ENCODE measurements at places on chromosomes 7 and 10.

DNA sequence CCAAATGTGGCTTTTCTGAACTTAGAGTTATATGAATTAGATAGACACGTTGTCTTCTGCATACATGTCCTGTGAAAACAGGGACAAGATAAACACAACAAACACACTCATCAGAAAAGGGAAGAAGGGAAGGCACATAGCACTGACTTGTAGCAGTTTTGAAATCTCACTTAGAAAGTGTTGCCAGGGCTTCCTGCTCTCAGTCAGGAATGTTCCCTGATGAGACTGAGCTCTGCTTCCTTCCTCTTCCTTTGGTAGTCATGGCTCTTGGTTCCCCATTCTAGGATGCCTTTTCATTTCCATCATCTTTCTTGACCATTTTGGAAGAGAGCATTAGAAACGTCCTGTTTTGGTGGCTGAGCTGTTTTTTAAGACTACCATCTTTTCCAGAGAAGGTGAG lies 233.8 kb upstream of the LYZL1 start:
- no peak for DNase-seq

- no peak for DNase-seq
Measured at GRCh38 chr10:29719281-29719675, 84.5 kb upstream of the SVIL start.

- no peak for DNase-seq
Measured at GRCh38 chr7:26187380-26188205, 13.0 kb downstream of the HNRNPA2B1 start.

GRCh38 chr7:91850455-91850854 lies 30.0 kb downstream of the MTERF1 start:
- no peak for DNase-seq

- DNase-seq, result no peak
Measured at GRCh38 chr7:114941692-114942091, 19.8 kb downstream of the MDFIC start.

GRCh38 chr7:103824251-103824650 lies 165.2 kb downstream of the RELN start:
- DNase-seq, result no peak

DNA sequence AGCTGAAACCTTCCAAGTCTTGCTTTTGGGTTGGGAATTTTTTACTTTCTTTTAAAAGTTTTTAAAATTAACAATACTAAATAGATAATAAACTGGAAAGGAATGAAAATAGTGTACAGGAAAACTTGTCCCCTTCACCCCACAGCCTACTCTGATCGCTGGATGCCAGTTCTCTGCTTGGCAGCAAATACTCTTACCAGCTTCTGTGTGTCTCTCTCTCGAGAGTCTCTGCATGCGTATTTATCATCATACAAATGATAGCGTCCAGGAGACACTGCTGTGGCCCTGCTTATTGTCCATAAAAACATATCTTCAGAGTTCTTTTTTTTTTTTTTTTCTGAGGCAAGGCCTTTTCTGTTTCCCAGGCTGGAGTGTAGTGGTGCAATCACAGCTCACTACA lies 101.5 kb downstream of the CCNY start:
- no peak for DNase-seq

- no peak for DNase-seq
Measured at GRCh38 chr7:86784765-86785164, 141.1 kb downstream of the GRM3 start.

DNA sequence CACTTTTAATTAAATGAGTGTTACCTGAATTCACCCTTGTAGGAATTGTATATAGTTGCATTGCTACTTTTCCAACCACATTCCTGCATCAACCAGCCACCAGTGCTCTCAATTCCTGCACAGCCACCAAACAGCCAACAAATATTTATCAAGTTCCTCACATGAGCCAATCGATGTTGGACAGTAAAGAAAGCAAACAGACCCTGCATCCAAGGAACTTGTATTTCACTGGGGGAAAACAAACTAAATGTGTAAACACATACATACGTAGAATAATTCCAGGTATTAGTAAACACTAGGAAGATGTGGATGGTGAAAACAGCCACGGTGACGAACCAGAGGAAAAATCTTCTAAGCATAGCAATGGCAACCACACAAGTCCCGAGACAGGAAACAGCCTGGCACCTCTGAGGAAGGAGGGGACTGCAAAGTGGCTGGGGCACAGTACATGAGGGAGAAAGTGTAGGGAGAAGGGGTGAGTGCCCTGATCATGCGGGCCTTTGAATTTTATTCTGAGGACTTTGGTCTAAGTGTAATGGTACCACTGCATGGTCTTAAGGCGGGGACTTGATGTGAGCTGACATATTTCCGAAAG lies 111.2 kb downstream of the XRCC2 start:
- no peak for DNase-seq

- DNase-seq, result no peak
Measured at GRCh38 chr7:68364886-68365625, 1233.2 kb upstream of the AUTS2 start.

- DNase-seq, result no peak
Measured at GRCh38 chr7:27123007-27123476, 7.5 kb downstream of the HOXA4 start.

DNA sequence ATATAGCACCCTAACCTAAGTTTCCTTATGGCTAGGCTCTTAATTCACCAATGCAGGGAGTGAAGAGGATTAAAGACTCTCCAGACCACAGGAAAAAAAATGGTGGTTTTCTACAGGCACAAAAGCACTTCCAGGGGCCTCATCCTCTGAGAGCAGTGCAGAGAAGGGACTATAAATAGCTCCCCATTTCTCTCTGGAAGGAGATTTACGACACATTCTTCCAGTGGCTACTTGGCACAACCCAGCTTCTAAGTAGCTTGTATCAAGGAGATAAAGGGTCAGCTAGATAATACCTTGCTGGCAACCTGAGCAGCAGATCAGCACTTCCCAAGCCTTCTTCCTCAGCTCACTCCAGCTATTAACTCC lies 73.5 kb downstream of the CRPPA start:
- DNase-seq, result peak; percentile 15

GRCh38 chr7:47249361-47249760 lies 332.6 kb downstream of the TNS3 start:
- no peak for DNase-seq

Measured in fibroblast of skin of scalp (primary cell).